ENCODE measurements at places on chromosomes 7 and 10.

DNA sequence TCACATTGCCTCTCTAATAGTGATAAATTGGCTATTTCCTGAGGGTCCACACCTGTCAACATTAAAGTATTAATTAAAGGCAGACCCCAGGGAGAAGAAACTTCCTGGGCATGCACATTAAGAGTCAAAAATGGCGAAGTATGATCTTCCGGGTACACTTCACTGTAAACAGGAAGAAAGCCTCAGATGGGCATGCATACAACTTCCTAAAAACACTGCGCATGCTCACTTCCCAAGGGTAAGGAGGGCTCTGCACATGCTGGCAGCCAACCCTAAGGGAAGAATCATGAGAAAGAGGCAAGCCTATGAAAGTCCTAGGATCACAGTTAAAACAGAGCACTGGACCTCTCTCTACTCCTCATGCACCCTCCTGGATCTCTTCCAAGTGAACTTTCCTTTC is 80.1 kb upstream of the IMMP2L start:
- no peak for DNase-seq

- peak; percentile 57 for DNase-seq
Measured at GRCh38 chr10:22316286-22317075, at the start of gene COMMD3. COMMD3 (plus strand) TSS chr10:22316388; CDS start chr10:22316418, 30 bp downstream.

GRCh38 chr7:118324790-118325449 is 100.4 kb downstream of the ANKRD7 start:
- DNase-seq: no peak

DNA sequence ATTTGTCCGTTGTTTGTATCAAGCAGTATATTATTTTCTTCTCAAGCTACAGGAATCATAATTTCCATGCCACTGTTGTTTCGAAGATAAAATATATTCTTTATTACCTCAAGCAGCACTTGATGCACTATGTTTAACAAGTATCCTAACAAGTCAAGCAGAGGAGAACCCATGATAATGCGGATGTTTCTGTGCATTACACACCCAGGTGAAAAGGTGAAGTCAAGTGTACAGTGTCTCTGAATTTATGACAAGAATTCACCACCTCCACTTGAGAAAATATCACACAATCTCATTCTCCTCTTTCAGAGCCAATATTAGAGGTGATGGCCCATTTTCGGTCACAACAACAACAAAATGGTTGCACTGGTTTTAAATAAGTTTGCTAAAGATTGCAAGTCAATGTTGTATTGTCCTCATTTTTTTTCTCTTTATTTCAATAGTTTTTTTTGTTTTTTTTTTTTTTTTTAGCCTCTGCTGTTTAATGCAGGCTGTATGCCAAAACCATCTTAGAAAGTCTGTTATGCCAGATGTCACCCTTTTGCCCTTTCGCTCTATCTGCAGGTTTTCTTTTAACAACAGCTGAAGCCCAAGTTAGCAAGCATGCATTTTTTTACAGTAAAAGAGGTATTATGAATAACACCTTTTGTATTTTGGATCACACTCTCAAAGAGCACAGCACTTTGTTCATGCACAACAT is 568.7 kb upstream of the LRRN3 start:
- DNase-seq: no peak

DNA sequence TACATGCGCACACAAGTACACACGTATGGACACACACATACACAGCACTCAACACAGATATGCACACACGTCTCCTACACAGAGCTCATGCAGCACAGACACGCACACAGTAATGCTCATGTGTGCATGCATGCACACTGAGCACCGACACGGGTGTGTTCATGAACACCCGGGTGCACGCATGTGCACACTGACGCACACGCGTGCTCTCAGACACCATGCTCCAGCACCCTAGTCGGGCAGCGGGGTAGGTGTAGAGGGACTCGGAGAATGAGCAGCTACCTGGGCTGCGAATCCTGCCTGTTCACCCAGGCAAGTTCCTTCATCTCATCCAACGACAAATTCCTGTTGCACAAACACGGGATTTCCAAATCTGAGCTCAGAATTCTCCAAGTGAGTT is 184.7 kb downstream of the MAD1L1 start:
- DNase-seq: no peak

- no peak for DNase-seq
Measured at GRCh38 chr7:108071551-108071950, 58.6 kb downstream of the LAMB4 start.

DNA sequence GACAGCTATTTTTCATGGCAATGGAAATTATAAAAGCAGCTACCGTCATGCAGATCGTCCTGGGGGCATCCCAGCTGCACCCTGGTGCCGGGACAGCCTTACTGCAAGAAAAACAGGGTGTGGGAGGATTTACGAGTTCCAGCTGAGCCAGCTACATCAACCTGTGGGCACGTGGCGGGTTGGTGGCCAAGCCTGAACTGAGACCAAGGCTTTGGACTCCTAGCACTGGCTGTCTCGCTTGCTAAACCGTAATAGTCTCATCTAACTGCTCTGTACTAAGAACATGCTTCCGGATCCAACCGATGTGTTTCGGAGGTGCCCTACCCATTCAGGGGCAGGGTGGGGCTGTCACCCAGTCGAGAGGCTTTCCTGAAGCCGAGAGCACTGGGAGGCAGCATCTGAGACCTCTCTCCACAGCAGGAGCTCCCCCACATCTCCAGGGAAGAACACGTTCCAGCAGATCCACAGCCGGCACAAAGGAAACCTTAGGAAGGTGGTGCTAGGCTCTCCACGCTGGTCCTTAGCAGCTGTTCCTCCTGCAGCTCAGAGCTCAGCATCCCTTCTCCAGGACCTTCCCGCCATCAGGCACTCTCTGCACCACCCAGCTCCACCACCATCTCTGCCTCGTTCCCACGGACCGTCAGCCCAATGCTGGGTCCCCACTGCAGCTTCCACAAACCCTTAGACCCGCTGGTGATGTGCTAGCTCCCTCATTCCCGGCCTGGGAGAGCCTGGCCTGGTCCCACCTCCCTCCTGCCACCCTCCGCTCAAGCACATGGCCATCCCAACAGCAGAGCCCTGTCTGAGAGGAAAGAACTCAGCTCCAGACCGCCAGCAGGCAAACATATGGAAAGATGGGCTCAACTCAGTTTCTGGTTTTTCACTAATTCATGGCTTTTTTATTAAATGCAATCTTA is 158.5 kb downstream of the PTPRN2 start:
- no peak for DNase-seq

DNA sequence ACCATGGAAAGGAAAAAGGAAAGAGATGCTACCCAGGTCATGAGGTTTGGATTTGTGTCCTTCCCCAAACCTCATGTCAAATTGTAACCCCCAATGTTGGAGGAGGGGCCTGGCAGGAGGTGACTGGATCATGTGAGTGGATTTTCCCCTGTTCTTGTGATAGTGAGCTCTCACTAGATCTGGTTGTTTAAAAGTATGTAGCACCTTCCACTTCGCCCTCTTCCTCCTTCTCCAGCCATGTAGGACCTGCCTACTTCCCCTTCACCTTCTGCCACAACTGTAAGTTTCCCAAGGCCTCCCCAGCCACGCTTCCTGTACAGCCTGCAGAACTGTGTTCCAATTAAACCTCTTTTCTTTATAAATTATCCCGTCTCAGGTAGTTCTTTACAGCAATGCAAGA is 113.9 kb downstream of the FAM107B start:
- DNase-seq: no peak

GRCh38 chr7:44971902-44972441 is 6.8 kb downstream of the MYO1G start:
- DNase-seq: no peak

GRCh38 chr7:70838292-70838907 is 293.5 kb upstream of the GALNT17 start:
- DNase-seq: no peak

DNA sequence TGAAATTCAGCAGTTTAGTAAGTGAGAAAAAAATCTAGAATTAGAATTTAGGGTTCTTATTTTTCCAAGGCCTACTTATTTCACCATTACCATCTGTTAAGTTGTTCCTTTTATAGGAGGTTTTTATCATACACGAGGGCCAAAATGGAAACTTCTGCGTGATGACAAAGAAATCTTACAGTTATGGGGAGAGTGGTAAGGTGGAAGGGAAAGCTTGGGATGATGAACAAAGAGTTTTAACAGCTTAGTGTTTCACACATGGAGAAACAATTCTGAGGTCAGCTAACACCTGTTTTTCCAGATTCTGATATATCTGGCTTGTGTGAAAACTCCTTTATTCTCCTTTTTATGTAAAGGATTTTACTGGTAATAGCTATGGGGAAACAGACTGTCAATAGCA is 49.8 kb upstream of the SEMA3C start:
- no peak for DNase-seq

Data from activated CD8-positive, alpha-beta memory T cell treated with anti-CD3 and anti-CD28 coated beads for 48 hours (primary cell).